ENCODE measurements at places on chromosomes 7 and 10.
A peak's percentile ranks its signal among the peaks of the same experiment; 100 is the strongest.

- DNase-seq, result no peak
Measured at GRCh38 chr7:7766671-7767070, 48.3 kb upstream of the RPA3 start.

DNA sequence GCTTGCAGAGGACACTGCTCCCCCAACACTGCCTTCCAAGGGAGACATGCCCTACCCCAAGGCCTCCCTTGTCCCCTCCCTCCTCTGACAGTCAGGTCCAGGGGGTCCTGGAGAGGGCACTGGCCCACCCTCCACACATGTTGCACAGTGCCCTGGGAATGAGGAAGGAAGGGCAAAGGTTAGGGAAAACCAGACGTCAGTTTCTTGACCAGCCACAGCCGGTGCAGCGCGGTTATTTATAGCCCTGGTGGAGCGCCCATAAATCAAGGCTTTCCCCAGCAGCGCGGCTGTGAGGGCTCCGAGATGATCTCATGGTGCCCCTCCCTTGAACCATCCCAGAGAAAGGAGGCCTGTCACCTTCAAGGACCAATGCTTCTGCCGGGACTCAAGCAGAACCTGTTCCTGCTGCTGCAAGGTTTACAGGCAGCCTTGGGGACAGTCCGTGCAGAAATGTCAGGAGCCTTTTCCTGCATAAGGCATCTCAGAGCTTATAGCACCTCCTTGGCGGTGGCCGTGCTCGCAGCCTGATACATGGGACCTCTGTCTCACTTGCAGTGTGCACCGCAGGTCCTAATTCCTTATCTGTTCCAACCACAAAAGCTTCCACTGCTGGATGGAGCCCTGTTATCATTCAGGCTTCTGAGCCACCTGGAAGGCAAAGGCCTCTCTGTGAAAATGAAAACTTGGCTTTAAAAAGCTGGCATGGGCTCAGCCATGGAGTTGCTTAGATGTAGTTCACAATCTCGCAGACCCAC lies 127.3 kb downstream of the LHPP start:
- DNase-seq, result peak; percentile 74

- no peak for DNase-seq
Measured at GRCh38 chr10:154348-154747, 19.1 kb downstream of the ZMYND11 start.

- no peak for DNase-seq
Measured at GRCh38 chr10:43374194-43374593, 2.8 kb downstream of the FXYD4 start.

GRCh38 chr10:26969145-26969926 lies 108.6 kb upstream of the ABI1 start:
- no peak for DNase-seq

GRCh38 chr10:90047243-90047729 lies 345.9 kb downstream of the KIF20B start:
- peak; percentile 0 for DNase-seq

- no peak for DNase-seq
Measured at GRCh38 chr10:79379512-79380124, 32.3 kb downstream of the PPIF start.

- DNase-seq, result no peak
Measured at GRCh38 chr7:80835251-80835650, 83.6 kb downstream of the SEMA3C start.

- DNase-seq, result no peak
Measured at GRCh38 chr10:22720667-22721066, 6.3 kb upstream of the PIP4K2A start.

GRCh38 chr10:485776-486175 lies 203.7 kb downstream of the DIP2C start:
- DNase-seq, result no peak

DNA sequence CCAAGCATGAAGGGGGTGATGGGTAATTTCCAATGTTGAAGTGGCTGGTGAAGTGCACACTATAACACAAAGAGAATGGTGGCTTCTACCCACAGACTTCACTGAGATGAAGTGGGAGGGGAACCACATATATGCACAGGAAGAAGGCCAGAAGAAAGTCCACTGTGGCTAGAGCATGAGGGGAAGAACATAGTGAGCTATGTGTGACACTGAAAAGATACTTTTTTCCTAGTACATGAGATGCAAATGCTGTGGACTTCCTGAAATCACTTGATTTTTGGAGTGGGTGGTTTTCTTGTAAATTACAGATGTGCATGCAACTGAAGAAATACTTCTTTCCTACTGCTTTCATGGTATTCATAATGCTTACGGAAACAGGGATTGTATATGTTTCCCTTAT lies 115.6 kb upstream of the PHYHIPL start:
- no peak for DNase-seq

DNA sequence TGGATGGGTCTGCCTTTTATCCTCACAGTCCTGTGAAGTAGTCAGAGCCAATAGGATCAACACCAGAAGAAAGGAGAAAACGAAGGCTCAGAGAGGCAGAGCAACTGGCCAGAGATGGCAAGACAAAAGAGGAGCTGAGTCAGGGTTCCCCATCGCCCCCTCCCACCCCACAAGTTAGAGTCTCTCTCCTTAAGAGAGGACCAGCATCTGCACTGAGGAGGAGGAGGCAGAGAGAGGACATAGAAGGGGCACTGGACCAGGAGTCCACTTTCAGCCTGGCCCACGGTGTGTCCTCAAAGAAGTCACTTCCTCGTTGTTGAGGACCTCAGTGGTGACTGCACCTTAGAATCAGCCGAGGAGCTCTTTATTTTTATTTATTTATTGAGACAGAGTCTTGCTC lies 11.6 kb downstream of the SPOCK2 start:
- no peak for DNase-seq

- no peak for DNase-seq
Measured at GRCh38 chr10:30836406-30836805, 195.3 kb downstream of the ZNF438 start.

DNA sequence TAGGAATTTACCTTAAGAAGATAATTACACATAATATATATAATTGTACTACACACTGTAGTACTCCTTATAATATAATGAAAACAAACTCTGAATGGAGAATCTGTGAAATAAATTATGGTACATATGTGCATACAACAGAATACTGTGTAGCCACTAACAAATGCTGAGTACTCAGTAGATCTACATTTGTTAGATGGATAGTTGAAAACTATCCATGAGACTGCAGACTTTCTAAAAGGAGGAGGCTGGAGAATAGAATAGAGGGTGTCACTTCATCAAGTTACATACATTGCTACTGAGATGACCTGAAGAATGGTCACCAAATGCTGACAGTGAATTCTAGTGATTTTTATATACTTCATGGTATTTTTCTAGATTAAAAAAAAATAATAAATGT lies 68.7 kb upstream of the OGDHL start:
- no peak for DNase-seq

DNA sequence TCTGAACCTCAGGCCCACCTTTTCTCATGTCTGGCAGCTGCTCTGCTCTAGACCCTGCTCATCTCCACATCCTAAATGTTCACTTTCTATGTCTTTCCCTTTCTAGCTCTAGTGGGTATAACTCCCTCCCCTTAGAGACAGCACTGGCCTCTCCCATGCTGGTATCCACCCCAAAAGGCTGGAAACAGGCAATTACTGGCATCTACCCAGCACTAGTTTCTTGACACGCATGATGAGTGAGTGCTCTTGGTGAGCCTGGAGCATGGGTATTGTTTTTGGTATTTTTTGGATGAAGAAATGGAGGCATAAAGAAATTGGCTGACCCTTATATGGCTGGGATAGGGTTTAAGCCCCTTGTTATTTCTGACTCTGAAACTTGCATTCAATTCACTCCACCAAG lies 156.0 kb downstream of the EGFR start:
- no peak for DNase-seq

GRCh38 chr7:112411186-112411795 lies 39.0 kb upstream of the IFRD1 start:
- DNase-seq, result peak; percentile 42

DNA sequence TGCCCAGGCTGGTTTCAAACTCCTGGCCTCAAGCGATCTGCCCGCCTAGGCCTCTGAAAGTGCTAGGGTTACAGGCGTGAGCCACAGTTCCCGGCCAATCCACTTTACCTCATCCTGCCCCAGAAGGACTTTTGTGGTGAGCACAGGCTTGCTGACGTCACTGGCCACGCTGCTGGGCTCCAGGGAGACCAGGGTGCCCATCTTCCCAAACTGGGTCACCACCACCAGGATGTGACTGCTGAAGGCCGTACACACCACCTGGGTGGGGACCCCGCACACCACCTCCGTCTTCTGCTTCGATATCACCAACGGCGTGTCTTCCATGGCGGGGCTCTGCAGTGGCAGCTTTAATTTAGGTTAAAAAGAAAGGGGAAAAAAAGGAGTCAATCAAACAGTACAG lies 816 bp downstream of the PSMG3 start:
- DNase-seq, result no peak

DNA sequence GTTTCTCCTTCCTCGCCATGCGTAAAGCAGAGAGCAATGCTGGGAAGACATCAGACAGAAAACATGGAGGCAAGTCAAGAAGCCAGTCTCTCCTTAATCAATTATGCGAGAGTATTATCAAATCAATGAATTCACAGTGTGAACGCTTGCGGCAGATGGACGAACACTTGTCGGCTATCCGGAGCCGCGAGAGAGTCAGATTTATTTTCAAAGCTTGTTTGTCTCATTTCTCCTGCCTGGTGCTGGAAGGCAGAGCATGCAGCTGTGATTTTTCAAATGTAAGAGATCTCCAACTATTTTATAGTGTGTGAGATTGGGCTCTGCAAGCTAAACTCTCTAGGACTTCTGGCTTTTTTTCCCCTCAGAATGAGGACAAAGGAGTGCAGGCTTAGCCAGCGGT lies 252.3 kb downstream of the SNX10 start:
- no peak for DNase-seq

GRCh38 chr7:21071561-21072501 lies 285.1 kb upstream of the SP8 start:
- DNase-seq, result no peak

DNA sequence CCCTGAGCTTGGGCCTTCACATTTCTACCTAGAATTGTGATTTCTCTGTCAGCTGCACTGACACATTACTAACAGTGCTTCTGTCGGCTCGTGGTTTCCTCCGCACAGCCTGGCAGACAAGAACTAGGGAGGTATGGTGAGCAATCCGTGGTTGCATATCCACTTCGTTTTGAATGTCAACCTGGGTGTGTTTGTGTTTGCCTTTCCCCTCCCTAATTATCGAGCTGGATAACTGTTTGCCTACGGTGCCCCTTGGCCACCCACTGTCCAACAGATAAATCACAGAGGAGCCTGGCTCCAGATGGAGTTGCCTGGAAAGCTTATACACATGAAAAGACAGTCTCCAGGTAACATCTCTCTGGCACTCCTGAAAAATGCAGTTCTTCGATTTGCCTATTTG lies 228.8 kb downstream of the TRIL start:
- DNase-seq, result peak; percentile 30

DNA sequence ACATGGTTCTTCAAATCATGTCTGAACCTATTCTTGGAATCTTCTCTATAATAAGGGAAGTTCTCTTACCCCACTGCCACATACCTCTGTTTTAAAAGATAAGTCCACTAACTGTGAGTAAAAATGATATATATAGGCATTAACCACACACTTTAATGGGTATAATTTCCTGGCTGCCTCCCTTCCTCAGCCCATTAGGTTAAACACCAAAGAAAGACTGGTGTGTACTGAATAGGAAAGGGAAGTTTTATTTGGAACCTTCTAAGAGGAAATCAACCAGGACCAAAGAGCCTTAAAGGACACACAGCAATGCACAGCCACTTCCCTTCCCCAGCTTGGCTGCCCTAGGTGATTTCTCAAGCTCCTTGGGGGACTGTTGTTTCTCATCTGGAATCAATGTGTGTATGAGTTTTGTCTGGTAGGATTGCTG lies 5.0 kb upstream of the WBP1L start:
- peak; percentile 75 for DNase-seq

DNA sequence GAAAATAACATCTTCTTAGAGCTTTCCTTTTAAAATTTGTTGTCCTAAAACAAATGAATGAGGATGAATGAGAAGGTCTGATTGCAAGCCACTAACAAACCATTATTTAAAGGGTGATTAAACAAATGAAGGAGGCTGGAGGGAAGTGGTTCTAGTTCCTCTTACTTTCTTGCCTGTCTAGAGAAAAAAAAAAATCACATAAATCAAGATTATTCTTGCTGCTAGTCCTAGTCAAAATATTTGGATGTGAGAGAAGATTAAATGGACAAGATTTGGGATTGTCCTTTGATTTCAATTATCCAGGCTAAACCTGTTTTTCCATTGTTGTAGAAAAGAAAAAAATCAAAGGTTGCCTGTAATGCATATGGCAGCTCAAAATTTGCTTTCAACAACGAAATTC lies 3.3 kb downstream of the SKAP2 start:
- no peak for DNase-seq

DNA sequence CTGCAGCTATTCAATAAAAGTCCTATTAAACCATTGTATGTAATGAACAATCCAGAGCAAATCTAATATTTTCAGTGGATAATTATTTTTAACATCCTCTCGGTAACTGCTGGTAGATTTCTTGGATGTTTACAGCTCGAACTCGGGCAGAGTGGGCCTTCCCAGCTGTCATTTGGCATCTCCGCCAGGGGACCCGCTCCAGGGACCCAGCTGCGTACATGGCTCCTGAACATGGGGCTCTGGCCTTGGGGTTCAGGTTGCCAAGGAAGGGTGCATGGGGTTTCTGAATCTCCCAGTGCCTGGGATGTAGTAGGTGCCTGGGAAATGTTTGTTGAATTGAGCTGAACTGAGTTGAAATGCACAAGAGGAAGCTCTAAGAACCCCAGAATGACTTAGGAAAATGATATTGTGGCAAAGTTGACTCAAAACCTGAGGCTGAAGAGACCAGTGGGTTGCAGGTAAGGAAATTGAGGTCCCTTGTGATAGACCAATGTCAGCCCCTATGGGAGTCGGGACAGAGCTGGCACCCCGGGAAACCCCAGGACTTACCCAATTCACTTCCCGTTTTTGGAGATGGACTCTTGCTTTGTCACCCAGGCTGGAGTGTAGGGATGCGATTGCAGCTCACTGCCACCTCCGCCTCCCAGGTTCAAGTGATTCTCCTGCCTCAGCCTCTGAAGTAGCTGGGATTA lies 228.4 kb downstream of the CUX1 start:
- peak; percentile 46 for DNase-seq

GRCh38 chr10:100364735-100365391 lies 17.8 kb downstream of the SCD start:
- DNase-seq, result peak; percentile 72

- no peak for DNase-seq
Measured at GRCh38 chr7:22156205-22156604, 200.7 kb downstream of the RAPGEF5 start.

DNA sequence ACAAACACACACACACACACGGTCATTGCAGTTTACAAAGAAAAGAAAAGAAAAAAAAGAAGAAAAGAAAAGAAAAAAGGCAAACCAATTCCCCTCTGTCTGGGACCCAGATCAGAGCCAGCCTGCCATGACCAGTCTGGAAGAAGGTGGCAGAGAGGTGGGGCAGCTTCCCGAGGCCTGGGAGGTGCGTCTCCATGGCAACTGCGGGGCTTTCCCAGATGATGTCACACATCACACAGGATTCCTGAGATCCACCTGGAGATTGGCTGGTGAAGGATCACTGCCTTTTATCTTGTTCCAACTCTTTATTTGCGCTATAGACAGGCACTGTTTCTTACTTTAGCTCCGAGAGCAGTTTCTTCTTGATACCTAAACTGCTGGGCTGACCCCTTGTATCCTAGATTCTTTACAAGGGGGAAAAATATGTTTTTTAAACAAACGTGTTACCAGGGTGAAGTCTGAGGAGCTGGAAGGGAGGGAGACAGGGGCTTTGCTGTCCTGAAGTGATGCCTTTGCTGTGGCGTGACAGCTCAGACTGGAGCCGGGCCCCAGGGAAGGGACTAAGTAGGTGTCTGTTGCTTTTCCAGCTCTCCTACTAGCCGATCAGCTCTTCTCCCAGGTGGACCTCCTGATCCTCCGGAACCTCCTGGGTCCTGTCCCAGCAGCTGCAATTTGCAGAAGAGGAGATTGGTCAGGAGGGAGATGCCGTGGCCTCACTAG lies 298.5 kb downstream of the KLF6 start:
- DNase-seq, result peak; percentile 24
